CD4-positive, alpha-beta memory T cell (primary cell): ENCODE measurements at places on chromosomes 4 and X. TPM values are rescaled to one million over a fixed set of nuclear protein-coding genes. Genes with fewer than 3 reads are reported as not detected.

GRCh38 chr4:111961809-111962208 lies 183.4 kb upstream of the FAM241A start:
- no peak for DNase-seq

GRCh38 chr4:115121351-115122043 lies 8.1 kb upstream of the NDST4 start:
- no peak for DNase-seq

GRCh38 chrX:40470830-40471429 lies 109.8 kb upstream of the ATP6AP2 start:
- no peak for DNase-seq

EIF4E gene
- 62.5 TPM for total RNA-seq

DNA sequence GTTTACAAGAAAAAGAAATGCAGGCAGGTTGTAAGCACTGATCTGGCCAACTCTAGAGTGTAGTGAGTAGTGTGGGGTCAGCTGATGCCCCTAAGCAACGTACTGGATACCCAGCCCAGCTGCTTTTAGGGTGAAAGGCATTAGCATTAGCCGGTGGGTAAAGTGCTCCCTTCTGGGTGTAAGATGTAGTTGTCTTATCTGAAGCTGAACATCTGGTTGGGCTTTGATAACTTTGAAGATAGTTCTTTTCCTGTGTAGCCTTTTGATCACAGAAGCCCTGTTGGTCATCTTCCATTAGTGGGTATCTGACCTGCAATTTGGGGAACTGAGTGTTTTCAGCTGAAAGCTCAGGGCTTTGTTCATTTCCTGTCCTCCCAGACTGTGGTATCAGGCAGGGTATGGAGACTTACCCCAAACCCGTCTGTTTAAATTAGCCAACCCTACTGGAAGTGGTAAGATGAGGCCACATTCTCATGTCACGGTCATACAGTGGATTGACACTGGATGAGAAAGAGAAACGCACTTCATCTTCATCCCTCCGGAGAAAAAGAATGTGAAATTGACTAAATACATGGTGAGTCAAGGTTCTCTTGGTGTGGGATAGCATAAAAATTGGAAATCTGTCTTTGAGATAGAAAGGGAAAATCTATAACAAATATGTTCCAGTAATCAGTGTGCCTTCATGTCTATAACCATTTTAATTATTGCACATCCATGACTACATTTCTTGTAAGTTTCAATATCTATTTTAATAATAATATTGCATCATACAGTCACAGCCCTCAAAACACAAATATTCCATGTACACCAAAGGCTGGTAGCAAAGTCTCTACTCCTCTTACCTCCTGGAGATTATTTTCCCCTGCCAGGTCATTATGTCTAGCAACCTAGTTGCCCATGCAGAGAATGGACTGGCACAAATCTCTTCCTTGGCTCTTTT lies 8.7 kb downstream of the RHOH start:
- DNase-seq: peak; percentile 68

GRCh38 chr4:115687052-115687755 lies 573.8 kb upstream of the NDST4 start:
- DNase-seq: no peak

DNA sequence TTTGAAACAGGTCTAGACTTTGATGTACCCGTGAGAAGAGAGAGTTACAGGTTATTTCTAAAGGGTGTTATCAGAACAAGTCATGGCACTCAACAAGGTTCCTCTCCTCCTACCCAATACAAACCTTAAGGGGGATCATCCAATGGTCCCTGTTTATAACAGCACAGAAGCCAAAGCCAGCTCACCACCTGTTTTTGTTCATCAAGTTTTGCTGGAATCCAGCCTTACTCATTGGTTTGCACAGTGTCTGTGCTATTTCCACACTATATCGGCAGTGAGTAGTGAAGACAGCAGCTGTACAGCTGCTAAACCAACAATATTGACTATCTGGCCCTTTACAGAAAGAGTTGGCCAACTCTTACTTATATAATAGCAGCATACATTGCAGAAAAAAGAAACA lies 262.1 kb upstream of the STS start:
- no peak for DNase-seq

DNA sequence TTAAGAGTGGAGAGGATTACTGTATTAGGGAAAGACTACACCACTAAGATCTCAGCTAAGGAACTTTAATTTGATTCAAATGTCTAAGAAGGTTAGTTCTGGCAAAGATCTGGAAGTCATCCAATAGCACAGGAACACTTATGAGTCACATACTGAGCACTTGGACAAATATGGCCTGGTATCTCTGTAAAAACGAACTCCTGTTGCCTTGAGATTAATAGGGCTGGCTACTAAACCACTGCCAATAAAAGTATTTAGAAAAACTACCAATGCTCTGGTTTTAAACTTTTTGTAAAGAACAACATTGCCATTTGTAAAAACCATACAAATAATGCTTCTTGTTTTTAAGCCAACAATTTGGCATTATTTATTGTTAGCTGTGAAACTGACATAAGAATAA lies 70.5 kb downstream of the SEC24D start:
- DNase-seq: no peak

GRCh38 chr4:37232315-37232714 lies 12.2 kb upstream of the NWD2 start:
- DNase-seq: no peak

DNA sequence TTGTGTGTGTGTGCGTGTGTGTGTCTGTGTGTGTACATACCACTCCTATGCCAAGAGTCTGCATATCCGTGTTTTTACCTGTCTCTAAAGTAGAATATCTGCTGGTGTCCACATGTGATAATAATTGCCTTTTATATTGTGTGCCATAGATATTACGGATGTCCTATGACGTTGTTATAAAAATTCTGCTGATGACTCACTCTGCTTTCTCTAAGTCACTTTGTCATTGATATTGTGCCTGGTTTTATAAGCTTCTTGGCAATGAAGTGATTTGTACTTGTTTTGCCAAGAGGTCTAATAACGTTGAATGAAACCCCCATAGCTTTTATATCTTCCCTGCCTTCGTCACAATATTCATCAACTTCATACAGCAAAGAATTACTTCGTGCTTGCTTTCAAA lies 102.6 kb upstream of the C1GALT1C1 start:
- no peak for DNase-seq

DNA sequence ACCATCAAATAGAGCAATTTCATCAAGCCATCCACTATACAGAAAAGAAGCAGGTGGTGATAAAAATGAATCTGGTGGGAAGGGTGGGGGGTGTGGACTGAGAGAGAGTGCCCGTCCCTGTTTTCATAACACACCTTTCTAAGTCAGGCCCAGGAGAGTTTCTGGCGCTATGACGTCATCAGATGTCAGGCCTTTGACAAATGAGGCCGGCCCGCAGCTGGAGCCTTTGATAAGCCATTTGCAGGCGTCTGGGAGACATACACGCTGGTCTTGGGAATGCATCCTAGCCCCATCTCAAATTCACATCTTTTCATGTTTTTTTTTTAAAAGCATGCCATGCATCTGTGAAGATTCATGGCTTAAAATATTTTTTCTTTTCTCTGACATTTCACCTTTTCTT lies 404.5 kb downstream of the BCOR start:
- DNase-seq: no peak

GRCh38 chrX:35122756-35123155 lies 180.2 kb downstream of the FAM47B start:
- DNase-seq: no peak

GRCh38 chrX:77617206-77617605 lies 168.8 kb downstream of the ATRX start:
- DNase-seq: no peak

GRCh38 chr4:41478518-41478917 lies 59.4 kb upstream of the LIMCH1 start:
- no peak for DNase-seq

UGT2B17 gene
- total RNA-seq: not detected

- no peak for DNase-seq
Measured at GRCh38 chrX:46575586-46575985, 2.0 kb downstream of the CHST7 start.

- no peak for DNase-seq
Measured at GRCh38 chr4:174120446-174121295, 162.8 kb downstream of the FBXO8 start.

DNA sequence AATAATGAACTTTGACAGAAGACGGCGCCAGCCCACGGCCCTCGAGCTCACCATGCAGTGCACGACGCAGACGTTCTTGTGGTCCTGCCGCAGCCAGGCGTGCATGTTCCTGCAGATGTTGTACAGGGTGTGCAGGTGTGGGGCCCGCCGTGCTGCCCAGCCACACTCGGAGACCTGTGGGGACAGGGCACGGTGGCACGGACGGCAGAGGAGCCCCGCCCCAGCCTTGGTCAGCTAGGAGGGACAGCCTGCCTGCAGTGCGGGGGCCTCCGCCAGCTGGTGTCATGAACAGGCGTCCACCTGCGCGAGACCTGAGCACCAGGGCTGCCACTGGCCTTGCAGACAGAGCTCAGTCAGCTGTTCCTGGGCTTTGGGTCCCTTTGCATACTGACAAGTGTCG lies 49.5 kb downstream of the GAK start:
- DNase-seq: no peak

DNA sequence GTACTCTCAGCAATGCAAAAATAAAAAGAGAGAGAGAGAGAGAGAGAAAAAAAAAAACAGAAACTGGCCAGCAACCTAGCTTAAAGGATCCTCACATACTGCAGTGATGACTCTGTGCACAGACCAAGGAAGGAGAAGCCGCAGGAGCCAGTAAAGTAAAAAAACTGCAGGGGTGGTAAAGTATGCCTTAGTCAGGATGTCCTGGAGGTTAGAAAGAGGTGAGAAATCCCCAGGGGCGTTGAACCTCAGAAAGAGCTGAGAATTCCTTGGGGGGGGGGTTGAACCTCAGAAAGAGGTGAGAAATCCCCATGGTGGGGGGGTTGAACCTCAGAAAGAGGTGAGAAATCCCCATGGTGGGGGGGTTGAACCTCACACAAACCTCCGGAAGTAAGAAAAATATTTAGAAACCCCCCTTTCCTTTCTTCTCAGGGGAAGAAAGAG lies 48.0 kb downstream of the MAGEA9 start:
- DNase-seq: peak; percentile 76

- DNase-seq: peak; percentile 49
Measured at GRCh38 chrX:108020631-108021030, 24.2 kb upstream of the VSIG1 start.

RAB33A gene
- 9.7 TPM for total RNA-seq

GRCh38 chr4:71377561-71377960 lies 38.7 kb downstream of the SLC4A4 start:
- no peak for DNase-seq

SPIN4 gene
- 3.8 TPM for total RNA-seq

DNA sequence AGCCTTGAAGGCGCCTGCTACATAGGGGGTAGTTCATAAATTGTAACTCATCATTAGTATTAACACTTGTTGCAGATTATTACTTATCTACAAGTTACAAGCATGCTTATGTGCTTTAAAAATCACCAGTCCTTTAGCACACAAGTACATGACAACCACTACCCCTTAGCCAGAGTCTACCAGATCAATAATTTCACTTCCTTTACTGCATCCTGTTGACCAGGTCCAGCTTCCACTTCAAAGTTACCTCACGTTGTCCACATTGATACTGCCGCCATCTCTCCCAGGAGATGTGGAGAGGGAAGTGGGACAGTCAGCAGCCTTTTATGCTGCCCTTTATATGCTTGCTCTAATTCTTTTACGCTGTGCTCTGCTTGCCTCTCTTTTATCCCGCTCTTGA lies 231.3 kb upstream of the CXXC4 start:
- no peak for DNase-seq

USP38 gene
- 26.4 TPM for total RNA-seq

SLC6A14 gene
- total RNA-seq: not detected

ZNF732 gene
- total RNA-seq: not detected

DNA sequence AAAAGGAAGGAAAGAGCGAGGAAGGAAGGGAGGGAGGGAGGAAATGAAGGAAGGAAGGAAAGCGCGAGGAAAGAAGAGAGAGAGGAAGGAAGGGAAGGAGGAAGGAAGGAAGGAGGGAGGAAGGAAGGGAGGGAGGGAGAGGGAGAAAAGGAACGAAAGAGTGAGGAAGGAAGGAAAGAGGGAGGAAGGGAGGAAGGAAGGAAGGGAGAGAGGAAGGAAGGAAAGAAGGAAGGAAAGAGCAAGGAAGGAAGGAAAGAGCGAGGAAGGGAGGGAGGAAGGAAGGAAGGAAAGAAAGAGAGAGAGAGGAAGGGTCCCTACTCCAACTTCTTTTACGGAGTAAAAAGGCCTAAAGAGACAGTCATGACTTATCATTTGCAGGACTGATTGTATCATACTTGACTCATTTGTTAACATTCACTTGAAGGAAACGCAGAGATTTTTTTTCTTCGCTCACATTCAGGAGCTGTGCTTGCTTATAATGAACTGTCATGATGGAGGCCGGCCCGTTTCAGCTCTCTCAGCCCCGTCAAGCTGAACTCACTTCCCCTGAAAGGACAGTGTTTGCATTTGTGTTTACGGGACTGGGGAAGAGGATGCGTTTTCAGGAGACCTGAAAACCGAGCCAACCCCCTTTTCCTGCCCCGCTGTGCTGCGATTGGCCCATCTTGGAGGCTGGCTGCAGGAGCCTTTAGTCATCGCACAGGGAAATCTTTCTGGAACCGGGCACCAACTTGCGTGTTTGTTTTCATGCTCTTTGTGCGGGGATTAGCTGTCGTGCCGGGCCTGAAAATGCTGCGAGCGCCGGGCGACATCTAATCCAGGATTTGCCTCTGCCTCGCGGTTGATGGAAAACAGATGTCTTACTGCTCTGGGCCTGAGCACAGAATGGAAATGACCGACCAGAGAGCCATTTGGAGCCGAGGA lies 17.8 kb downstream of the TRIM2 start:
- DNase-seq: peak; percentile 47

DNA sequence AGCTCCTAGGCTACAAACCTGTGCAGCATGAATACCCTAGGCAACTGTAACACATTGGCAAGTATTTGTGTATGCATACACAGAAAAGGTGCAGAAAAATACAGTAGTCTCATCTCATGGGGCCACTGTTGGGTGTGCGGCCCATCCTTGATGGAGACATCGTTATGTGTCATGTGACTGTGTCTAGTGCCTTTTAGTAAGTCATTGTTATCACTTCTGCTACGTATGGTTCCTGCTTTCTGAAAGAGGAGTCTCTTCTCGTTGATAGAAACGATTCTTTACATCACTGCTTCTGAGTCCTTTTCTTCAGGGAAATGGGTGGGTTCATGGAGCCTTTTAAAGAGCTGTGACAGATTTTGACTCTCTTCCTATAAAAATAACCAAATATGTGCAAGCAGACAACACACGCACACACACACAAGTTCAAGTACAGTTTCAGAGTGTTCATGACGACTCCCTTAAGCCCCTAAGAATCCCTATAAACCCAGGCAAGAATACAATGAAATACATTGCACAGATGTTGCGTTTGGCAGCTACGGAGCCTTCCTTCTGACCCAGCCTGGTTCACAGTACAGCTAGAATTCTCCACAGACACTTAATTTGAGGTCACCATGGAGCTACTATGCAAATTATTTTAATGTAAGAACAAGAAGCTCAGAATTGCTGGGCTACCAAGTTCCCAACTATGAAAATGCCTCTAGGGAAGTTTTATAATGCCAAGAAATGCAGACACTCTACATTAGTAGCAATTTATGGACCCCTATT lies 10.2 kb upstream of the STK32B start:
- DNase-seq: no peak

MAGEA11 gene
- not detected for total RNA-seq
